Stimulated activated CD8-positive, alpha-beta memory T cell treated with anti-CD3 and anti-CD28 coated beads, Interleukin-4, amount 100 ng/mL, for 4 hours (primary cell): ENCODE measurements at places on chromosomes 4 and X.

DNA sequence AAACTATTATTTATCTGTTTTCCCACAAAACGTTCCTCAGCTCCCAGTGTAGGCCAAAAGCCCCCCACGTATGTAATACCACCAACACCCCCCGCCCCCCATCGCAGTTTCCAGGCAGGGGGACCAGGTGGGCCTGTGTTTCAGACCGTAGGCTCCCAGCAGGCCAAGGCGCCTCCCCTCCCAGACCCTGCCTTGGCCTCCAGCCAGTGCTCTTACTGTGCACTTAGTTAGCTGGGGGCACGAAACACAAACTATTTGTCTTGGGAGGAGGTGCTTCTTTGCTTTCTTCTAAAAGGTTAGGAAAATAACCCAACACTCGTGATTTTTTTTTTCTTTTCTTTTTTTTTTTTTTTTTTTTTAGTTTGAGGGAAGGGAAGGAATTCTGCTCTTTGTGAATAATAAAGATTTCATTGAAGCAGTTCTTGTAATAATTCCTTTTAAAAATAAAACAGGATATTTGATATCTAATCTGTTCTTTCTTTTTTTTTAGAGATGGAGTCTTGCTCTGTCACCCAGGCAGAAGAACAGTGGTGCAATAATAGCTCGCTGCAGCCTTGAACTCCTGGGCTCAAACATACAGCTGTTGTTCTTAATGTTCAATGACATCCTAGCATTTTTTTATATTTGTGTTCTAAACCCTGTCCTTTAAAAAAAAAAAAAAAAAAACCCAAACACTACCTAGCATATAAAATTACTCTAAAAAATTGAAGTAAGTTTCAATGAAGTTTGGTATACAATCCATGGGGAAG is 83.0 kb upstream of the CLDN34 start:
- DNase-seq, result no peak

DNA sequence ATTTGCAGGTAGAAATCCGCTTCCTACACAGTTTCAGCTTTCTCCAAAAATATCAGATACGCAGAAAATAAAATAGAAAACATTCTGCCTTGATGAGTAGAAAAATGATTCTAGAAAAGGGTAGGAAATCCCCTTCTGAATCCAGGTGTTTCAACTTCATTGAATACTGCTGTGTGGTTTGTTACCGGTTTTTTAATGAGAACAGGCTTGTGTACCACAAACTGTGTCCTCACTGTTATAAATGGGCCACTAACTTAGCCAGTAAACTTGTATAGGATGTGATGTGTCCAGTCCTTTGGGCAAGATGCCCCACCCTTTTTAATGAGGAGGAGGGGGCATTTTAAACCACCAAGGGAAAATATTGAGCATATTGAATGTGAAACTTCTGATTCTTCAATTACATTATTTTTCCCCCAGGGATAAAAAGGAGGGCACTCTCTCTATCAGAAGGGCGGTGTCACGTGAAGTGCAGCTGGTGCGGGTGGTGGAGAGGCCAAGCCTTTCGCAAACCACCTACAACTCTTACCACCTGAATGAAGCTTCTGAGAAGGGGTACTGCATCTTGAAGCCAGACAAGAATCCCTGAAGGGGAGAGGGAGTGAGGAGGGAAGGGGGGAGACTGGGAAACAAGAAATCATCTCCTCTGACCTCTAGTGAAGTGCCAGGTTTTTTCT is 4.5 kb downstream of the CXXC4 start:
- no peak for DNase-seq

GRCh38 chr4:101066626-101067170 is 280.6 kb downstream of the PPP3CA start:
- no peak for DNase-seq

GRCh38 chrX:113675278-113675677 is 834.6 kb upstream of the AMOT start:
- no peak for DNase-seq

DNA sequence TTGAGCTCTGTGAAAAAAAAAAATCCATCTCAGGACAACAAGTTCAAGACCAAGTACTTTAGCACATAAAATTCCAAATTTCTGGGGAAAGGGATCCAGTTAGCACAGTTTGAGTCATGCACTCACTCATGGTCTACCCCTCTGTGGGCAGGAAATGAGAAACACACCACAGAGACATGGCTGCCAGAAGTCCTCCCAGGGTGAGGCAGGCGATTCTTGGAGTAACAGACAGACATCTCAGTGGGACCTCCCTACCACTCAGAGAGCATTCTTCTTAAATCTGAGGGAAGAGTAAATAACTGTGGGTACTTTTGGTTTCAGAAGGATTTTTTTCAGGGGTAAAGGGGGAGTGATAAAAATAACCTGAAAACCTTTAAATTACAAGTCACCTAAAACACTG is 14.1 kb downstream of the CXCL1 start:
- no peak for DNase-seq

DNA sequence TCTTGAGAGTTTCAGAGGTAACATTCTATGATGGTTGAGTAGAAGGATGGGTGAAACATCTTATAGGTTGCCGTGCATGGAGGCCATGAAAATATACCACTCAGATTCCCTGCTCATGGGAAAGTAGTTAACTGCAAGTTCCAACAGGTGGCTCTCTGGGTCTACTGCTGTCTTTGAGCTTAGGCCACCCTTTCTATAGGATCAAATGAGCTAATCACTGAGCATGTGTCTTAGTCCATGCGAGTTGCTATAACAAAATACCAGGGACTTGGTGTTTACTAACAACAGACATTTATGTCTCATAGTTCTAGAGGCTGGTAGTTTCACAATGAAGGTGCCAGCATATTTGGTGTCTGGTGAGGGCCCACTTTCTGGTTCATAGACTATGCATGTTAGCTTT is 144.8 kb upstream of the UNC5C start:
- no peak for DNase-seq

GRCh38 chr4:137946453-137947174 is 295.5 kb downstream of the SLC7A11 start:
- no peak for DNase-seq

- DNase-seq, result no peak
These were observed 32.9 kb upstream of the FGFBP2 start for GRCh38 chr4:15995826-15996225.

GRCh38 chrX:54891573-54891972 is 29.1 kb upstream of the TRO start:
- DNase-seq, result no peak

DNA sequence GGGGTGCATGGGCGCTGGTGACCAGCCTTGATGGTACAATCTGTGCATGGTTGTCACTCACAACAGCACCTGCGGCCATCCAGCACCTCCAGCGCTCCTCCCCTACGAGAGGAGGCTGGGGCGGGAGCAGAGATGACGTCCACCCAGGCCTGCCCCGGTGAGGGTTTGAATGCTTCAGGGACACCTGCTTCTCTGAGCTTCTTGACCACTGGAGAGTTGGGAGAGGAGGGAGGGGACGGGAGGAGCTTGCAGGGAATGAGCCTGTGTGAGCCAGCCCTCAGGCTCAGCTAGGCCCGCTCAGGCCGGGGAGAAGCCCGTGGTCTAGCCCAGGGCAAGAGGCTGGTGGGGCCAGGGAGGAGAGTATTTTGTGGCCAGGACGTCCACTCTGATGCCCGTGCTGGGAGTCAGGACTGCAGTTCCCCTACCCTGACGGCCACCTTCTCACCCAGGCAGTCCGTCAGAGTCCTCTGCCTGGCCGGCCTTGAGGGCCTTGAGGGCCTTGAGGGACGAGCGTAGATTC is 59.2 kb downstream of the CPZ start:
- DNase-seq, result no peak

DNA sequence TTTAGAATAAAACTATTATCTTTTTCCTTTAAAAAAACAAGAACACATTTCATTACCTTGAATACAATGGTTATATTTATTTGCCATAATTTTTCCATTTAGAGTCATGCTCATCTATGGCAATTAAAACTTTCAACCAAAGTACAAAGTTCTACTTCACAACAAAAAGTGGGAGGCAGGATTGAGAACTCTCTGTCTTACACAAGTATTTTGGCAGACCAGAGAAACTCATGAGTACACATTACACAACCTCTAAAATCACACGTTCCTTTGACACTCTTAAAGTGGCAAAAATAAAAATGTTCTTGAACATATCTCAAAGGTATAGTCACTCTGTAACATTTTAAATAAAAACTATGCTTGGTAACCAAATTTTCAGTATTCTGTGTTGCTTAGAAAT is 213.4 kb downstream of the IL15 start:
- DNase-seq, result no peak

DNA sequence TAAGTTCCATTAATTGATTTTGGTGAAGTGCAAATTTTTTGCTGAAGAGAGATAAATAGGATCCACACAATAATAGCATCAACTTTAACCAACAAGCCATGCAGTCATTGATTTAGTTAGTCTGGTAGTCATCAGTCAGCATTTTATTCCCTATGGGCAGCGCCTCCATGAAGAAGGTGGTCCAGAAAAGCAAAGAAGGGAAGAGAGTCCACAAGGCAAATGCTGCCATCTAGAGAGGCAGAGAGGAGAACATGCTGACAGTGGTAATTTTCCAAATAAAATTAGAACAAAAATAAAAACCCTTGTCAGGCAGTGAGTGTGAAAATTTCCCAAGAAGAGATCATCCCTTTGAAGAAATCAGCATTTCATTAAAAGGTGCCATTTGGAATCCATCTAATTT is 366.7 kb upstream of the FAM241A start:
- no peak for DNase-seq

DNA sequence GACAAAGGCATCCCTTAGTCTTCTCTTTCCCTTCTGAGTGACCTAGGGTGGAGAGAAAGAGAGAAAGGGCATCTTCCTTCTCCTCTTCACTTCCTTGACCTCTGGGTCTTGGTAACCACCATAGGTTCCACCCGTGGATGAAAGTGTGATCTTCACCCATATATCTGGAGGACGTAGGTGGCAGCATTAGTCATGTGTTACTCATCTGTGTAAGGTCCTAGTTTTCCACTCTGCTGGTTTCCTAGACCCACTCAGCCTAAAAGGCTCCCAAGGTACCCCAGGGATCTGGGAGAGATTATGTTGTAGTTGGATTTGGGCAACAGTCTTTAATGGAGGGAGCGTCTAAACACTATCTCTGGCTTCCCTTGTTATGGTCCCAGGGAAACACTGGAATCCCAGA is 45.5 kb upstream of the RAB9B start:
- DNase-seq, result no peak

- no peak for DNase-seq
These were observed 1248.8 kb downstream of the ADGRL3 start for GRCh38 chr4:62448911-62449310.

- no peak for DNase-seq
These were observed 1.8 kb downstream of the RBM3 start for GRCh38 chrX:48576108-48576507.
